ENCODE measurements at places on chromosomes 2 and 18. TPM values are rescaled to one million over a fixed set of nuclear protein-coding genes. Genes with fewer than 3 reads are reported as not detected.

Gene HOXD3
- 4.1 TPM for total RNA-seq

Gene RAX
- not detected for total RNA-seq

Gene LYPD1
- 0.64 TPM for total RNA-seq

Gene CCDC178
- 5.3 TPM for total RNA-seq

Gene HJURP
- 11.4 TPM for total RNA-seq

Gene ARHGAP25
- 4.6 TPM for total RNA-seq

Gene TMEM247
- total RNA-seq, result not detected

DNA sequence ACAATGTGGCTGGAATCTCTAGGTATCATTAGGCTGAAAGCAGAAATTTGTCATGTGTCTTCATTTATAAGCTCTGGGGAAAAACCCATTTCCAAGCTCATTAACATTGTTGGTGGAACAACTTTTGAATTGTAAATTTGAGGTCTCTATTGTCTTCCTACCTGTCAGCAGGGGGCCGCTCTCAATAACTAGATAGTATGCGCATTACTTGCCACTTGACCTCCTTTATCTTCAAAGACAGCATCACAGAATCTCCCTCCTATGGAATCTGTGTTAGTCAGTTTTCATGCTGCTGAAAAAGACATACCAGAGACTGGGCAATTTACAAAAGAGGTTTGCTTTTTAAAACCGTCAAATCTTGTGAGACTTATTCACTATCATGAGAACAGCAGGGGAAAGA lies 223.1 kb downstream of the CALCRL start:
- no peaks in the 10 kb centered on the region for H3K27me3 ChIP-seq
- H3K4me1 ChIP-seq, result peaks cover 5% of the 10 kb centered on the region
- DNase-seq, result no peak
- H3K36me3 ChIP-seq, result peaks cover 10% of the 10 kb centered on the region
- no peak overlapping the region for H3K27ac ChIP-seq

DNA sequence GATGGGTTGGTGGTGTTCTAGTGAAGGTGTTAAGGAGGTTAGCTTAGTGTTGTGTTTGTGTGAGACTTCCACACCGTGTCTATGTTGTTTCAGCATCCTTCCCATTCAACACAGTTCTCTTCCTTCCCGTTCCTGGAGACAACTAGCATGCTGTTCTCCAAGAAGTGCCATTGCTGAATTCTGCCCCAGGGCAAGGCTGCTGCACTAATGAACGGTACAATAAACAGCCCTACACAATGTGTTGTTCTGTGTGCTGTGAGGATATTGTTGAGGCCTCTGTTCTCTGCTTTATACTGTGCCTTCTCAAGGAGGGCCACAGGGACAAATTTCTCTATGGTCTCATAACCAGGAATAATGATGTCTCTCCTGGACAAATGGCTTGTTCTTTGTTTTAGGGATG lies 39.8 kb upstream of the ZEB2 start:
- H3K27me3 ChIP-seq, result no peaks in the 10 kb centered on the region
- no peaks in the 10 kb centered on the region for H3K36me3 ChIP-seq
- no peak for DNase-seq
- H3K4me1 ChIP-seq, result peaks cover 7% of the 10 kb centered on the region

DNA sequence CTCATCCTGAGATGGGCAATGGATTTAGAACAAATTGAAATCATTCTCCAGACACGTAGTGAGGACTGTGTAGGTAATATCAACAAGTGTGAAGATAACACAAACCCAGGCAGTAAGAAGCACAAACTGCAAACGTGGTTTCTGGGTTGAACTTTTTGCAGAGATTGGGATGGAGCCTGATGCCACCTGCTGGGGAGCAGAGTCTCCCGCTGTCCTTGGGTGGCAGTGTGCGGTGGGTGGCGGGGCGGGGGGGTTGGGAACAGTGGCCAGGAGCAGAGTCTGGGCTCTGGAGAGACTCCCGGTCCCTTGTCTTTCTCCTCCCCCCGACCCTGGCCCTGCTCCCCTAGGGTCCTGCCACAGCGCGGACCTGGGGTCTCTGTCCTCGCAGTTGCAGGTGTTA lies 19.5 kb downstream of the TRAF3IP1 start:
- DNase-seq, result no peak
- no peak overlapping the region for H3K27ac ChIP-seq
- H3K27me3 ChIP-seq, result peaks cover 2% of the 10 kb centered on the region
- H3K36me3 ChIP-seq, result peaks cover 3% of the 10 kb centered on the region
- H3K4me1 ChIP-seq, result peaks cover 4% of the 10 kb centered on the region

GRCh38 chr2:190443055-190443454 lies 34.9 kb downstream of the MFSD6 start:
- H3K4me3 ChIP-seq, result no peak overlapping the region
- DNase-seq, result no peak
- H3K36me3 ChIP-seq, result no peaks in the 10 kb centered on the region

GRCh38 chr2:29195796-29196195 lies 80.6 kb downstream of the CLIP4 start:
- no peaks in the 10 kb centered on the region for H3K4me1 ChIP-seq
- no peak for DNase-seq
- H3K36me3 ChIP-seq, result no peaks in the 10 kb centered on the region

DNA sequence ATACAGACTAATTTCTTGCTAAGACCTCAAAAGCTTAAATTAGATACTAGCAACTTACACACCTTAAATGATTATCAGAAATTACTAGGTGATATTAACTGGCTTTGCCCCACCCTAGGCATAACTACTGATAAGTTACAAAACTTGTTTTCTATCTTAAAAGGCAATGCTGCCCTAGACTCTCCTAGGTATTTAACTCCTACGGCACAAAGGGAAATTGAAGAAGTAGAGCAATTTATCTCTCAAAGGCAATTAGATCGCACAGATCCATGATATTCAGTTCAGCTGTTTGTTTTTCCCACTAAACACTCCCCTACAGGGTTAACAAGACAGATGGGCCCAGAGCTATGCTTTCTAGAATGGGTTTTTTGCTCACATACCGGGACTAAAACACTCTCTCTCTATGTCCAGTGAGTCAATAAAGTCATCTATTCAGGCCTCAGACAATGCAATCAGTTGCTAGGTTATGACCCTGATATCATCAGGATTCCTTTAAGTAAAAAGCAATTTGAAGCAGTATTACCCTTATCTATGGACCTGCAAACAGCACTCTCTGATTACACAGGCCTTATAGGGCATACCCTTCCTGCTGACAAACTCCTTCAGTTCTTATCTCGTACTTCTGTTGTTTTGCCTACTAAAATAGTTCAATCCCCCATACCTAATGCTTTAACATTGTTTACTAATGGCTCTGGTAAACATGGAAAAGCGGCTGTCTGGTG lies 14.3 kb downstream of the MAP3K2 start:
- H3K27ac ChIP-seq, result no peak overlapping the region
- no peaks in the 10 kb centered on the region for H3K4me1 ChIP-seq
- H3K36me3 ChIP-seq, result peaks cover 47% of the 10 kb centered on the region
- H3K27me3 ChIP-seq, result peaks cover 4% of the 10 kb centered on the region

GRCh38 chr2:206937555-206937954 lies 1.8 kb upstream of the CPO start:
- no peak for DNase-seq
- no peaks in the 10 kb centered on the region for H3K36me3 ChIP-seq
- no peak overlapping the region for H3K4me3 ChIP-seq
- H3K4me1 ChIP-seq, result peaks cover 11% of the 10 kb centered on the region
- no peaks in the 10 kb centered on the region for H3K27me3 ChIP-seq

GRCh38 chr18:58359620-58360019 lies 269.3 kb downstream of the ALPK2 start:
- H3K36me3 ChIP-seq, result no peaks in the 10 kb centered on the region
- no peak overlapping the region for H3K4me3 ChIP-seq
- no peak for DNase-seq
- no peaks in the 10 kb centered on the region for H3K27me3 ChIP-seq

- peaks cover 9% of the 10 kb centered on the region for H3K27me3 ChIP-seq
- H3K27ac ChIP-seq, result no peak overlapping the region
- H3K4me3 ChIP-seq, result no peak overlapping the region
- H3K36me3 ChIP-seq, result no peaks in the 10 kb centered on the region
- DNase-seq, result no peak
Observed at GRCh38 chr2:217944923-217945322, 57.9 kb downstream of the TNS1 start.

GRCh38 chr2:88626171-88627054 lies 851 bp downstream of the EIF2AK3 start:
- H3K27me3 ChIP-seq, result peaks cover 2% of the 10 kb centered on the region
- peak; percentile 44 for DNase-seq
- no peaks in the 10 kb centered on the region for H3K36me3 ChIP-seq
- H3K4me3 ChIP-seq, result peak overlapping the region; percentile 96
- peak overlapping the region; percentile 86 for H3K27ac ChIP-seq
- H3K4me1 ChIP-seq, result peaks cover 14% of the 10 kb centered on the region

- H3K4me1 ChIP-seq, result peaks cover 5% of the 10 kb centered on the region
- peaks cover 4% of the 10 kb centered on the region for H3K36me3 ChIP-seq
- no peak for DNase-seq
- H3K27ac ChIP-seq, result no peak overlapping the region
- peaks cover 6% of the 10 kb centered on the region for H3K27me3 ChIP-seq
- H3K4me3 ChIP-seq, result no peak overlapping the region
Observed at GRCh38 chr2:220129391-220129790, 502.0 kb downstream of the SLC4A3 start.

DNA sequence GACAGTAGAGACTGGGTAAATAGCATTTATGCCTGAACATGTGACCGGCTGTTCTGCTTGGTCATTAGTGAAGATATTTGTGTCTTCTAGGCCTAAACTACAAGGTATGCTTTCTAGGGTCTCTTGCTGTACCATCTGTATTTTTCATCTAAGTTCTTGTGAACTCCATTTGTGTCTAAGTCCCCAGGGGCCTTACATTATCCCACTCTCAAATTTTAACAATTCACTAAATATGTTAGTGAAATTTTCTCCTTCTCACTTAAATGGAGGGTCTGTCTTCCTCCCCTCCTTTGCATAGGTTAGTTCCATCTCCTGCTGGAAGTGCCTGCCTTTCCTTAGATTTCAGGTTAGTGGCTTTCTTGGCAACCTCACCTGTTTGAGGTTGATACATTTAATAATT lies 382.6 kb downstream of the RAD51AP2 start:
- no peaks in the 10 kb centered on the region for H3K36me3 ChIP-seq
- no peak overlapping the region for H3K27ac ChIP-seq
- H3K27me3 ChIP-seq, result no peaks in the 10 kb centered on the region
- no peak overlapping the region for H3K4me3 ChIP-seq
- DNase-seq, result no peak

DNA sequence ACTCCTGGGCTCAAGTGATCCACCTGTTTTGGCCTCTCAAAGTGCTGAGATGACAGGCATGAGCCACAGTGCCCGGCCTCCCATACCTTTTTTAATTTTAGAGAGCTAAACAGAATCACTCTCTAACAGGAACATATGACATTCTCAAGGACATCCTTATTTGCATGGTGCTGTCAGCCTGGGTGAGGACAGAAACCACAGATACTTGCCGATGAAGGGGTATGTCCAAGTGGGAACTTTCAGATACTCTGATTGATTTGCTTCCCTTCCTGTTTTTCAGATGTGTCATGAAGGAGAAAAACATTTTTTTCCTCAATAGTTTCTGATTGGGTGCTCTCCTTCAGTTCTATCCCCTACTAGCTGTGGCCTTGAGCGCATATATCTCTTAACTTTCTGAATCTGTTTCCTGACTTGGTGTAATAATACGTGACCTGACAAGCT lies 49.6 kb downstream of the MYO3B start:
- peaks cover under 1% of the 10 kb centered on the region for H3K27me3 ChIP-seq
- no peak for DNase-seq
- no peaks in the 10 kb centered on the region for H3K36me3 ChIP-seq
- no peak overlapping the region for H3K27ac ChIP-seq

GRCh38 chr18:6576718-6577375 lies 152.7 kb upstream of the ARHGAP28 start:
- H3K4me3 ChIP-seq, result no peak overlapping the region
- H3K4me1 ChIP-seq, result peaks cover 11% of the 10 kb centered on the region
- H3K27ac ChIP-seq, result no peak overlapping the region
- DNase-seq, result no peak

DNA sequence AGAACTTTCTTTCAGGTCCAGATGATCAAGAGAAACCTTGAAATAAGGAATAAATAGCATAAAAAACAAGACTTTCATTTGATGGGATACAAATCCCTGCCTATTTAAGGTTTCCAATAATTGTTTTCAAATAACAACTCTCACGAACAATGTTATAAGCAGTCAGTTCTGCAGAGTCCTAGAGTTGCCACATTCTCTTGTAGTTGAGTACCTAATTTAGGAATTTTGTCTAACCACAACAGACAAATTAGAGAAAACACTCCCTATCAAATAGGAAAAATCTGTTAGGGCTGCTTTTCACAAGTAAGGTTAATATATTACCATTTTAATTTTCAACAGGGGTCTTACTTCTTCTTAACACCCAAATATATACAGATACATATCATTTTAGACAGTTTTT lies 130.1 kb upstream of the CDH20 start:
- H3K27ac ChIP-seq, result no peak overlapping the region
- no peak for DNase-seq
- no peaks in the 10 kb centered on the region for H3K27me3 ChIP-seq

DNA sequence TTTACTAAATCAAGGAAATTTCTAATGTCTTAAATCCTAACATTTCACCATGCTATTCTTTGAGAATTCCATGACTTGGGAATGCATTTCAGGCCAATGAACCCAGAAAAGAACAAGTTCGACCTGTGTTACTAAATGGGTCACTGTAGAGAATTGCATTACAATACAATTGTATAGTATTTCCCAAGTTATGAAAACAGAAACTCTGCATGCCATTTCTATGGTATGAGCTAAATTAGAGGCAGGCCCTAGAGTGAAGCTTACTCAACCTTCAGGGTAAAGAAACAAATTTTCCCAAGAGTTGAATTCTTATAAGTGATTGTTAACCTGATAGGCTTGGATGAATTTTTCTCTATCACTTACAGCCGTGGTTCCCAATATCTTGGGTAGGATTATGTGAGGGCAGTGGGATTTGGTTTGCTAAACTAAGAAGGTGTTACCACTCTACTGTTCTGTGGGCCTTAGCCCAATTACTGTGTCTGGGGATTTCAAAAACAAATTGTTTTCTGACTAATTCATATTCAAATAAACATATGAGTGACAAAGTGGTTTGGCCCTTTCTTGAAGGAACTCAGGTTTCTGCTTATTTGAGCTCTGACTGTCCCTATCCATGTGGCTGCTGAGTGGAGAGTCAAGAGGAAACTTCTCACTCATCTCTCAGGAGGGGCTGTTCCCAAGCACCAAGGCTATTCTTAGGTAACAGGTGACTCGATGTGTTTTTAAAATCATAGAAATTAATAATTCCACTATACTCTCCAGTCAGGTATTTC lies 11.2 kb upstream of the SERPINB7 start:
- H3K36me3 ChIP-seq, result peaks cover 11% of the 10 kb centered on the region
- peaks cover 1% of the 10 kb centered on the region for H3K27me3 ChIP-seq
- H3K27ac ChIP-seq, result no peak overlapping the region
- H3K4me3 ChIP-seq, result no peak overlapping the region

DNA sequence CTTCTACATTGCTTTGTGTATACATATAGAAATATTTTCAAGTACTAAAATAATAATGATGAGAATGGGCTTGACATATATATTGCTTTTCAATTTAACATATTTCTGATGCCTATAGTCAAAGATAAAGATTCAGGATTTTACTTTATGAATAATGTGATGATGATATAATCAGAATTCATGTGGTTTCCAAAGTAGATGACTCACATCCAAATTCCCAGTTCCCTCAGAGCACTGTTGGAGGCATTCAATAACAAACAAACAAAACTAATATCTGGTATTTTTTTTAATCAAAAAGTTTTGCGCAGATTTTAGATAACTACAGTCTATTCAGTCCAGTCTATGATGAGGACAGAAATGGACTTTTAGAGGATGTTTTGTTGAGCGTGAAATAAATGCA lies 2094.5 kb upstream of the CELF4 start:
- H3K4me1 ChIP-seq, result peaks cover 10% of the 10 kb centered on the region
- DNase-seq, result no peak
- no peak overlapping the region for H3K27ac ChIP-seq
- no peak overlapping the region for H3K4me3 ChIP-seq
- H3K27me3 ChIP-seq, result no peaks in the 10 kb centered on the region

- DNase-seq, result no peak
- H3K4me1 ChIP-seq, result peaks cover 9% of the 10 kb centered on the region
- H3K36me3 ChIP-seq, result peaks cover 5% of the 10 kb centered on the region
- peak overlapping the region; percentile 54 for H3K27ac ChIP-seq
Observed at GRCh38 chr2:60808330-60808801, 52.3 kb downstream of the PAPOLG start.

Data from endothelial cell (in vitro differentiated cells).